HuH-7 (cell line): ENCODE measurements at places on chromosomes 3 and 15.

DNA sequence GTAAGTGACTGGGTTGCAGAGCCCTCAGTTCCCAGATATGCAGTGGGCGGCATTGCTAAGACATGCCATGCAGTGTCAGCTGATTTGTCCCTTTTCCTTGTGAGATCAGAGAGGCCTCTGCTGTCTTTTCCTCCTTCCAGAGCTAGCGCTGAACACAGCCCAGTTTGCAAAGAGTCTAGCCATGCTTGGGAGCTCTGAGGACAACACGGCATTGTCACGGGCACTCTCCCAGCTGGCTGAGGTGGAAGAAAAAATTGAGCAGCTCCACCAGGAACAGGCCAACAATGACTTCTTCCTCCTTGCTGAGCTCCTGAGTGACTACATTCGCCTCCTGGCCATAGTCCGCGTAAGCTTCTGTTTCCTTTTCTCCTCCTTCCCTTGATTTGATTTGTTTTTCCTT lies 20.0 kb upstream of the SNX22 start:
- no peak for DNase-seq

- no peak for DNase-seq
These were observed 80.2 kb downstream of the LRRK1 start for GRCh38 chr15:100999369-100999768.

GRCh38 chr3:105351821-105352220 lies 14.9 kb upstream of the ALCAM start:
- DNase-seq = no peak

DNA sequence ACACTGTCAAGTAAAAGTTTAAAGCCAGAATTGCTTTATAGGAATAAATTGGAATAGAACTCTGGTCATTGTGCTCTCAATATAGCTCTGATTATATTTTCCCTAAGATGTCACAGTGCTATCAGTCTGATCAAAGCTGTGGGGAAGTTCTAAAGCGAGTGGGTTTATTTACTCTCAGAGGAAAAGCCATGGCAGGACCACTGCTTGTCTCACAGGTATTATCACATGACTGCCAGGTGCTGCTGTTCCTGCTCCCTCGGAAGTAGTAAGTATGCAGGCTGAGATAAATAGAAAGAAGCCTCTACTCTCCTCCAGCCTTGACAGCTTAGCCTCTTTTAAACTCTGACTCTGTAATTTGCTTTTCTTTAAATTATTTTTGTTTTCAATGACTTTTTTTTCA lies 49.1 kb upstream of the UTS2B start:
- no peak for DNase-seq

- no peak for DNase-seq
These were observed 20.7 kb downstream of the TEX9 start for GRCh38 chr15:56385908-56386307.

DNA sequence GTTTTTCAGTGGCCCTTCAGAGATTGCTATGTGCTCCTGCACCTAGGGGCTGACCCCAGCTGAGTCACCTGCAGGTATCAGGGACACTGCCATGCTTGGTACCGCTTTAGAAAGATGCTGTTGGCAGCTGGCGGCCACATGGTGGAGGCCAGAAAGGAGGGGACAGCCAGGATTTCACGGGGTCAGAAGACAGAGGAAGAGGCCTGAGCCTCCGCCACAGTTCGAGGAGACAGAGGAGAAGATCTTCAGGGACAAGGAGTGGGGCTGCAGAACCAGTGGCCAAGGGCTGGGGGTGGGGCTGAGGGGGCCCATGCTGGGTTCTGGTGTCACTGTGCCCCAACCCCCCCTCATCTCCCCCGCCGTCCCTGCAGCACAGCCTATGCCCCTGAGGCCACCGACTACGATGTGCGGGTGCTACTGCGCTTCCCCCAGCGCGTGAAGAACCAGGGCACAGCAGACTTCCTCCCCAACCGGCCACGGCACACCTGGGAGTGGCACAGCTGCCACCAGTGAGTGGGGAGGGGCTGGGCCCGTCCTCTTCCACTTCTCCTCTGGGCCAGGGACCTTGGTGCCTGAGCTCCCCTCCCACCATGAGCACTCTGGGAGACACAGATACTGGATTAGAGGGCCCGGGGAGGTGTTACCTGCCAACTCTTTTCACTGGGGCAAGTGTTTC lies 19.9 kb downstream of the LOXL1 start:
- DNase-seq = no peak

DNA sequence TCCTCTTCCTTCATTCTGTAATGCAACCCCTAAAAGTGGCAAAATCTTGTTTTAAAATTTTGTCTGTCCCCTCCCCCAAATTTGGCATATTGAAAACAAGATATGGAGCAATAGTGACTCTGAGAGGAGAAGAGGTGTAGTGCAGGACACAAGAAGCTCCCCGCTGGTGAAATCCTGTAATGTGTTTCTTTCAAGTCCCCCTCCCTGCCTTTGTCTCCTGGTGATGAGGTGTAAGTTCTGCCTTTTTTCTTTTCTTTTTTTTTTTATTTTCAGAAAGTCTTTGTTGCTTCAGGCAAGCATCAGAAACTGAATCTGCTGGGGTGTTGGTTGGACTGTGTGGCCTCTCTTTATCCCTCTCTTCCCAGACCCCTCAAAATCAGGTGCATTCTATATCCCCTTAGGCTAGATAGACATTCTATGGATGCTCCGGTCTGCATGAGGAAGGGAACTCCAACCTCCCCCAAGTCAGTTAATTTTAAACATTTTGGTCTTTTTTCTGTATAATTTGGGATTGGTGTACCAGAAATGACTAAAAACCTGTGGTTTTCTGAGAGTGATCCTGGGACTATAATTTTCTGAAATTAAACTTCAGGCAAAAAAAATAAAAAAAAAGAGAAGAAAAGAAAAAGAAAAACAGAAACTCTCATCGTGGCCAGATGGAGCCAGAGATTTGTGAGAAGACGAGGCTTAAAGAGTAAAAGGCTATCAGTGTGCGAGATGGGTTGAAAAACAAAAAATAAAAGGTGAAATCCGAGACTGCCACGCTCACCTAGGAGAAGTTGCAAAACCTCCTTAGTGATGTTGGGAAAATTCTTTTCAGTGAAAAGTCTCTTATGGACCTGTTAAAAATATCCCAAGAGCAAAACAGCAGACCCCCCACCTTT lies 21.4 kb downstream of the ACKR2 start:
- no peak for DNase-seq

GRCh38 chr15:98121536-98121935 lies 161.0 kb downstream of the ARRDC4 start:
- DNase-seq = no peak

GRCh38 chr15:85318048-85318731 lies 62.2 kb upstream of the AKAP13 start:
- DNase-seq = peak; percentile 30

DNA sequence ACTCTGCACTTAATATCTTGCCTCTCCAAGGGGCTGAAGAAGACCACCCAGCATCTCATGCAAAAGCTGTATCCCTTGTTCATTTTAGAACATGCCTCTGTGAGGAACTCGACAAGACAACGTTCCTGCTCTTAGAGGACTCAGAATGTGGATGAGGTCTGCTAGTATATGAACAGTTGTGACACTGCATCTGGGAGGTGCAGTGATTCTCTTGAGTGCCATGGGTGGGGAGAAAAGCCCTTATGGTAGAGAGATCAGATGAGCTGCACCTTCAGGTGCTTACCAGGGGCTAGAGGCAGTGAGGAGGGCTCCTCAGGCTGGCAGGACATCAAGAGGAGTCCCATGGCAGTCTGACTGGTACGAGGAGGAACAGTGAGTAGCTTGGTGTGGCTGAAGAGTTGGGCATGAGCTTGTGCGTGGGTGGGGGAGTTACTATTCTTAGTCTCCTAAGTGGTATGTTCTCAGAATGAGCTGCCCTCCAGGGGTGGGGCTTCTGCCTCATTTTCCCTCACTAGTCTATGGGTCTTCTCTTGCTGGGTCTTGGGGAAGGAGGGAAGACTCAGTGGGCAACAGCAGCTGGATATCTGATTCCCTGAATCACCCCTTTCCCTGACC lies 56.7 kb upstream of the ATP2B2 start:
- no peak for DNase-seq

- no peak for DNase-seq
These were observed 72.9 kb upstream of the MNS1 start for GRCh38 chr15:56537881-56538280.

DNA sequence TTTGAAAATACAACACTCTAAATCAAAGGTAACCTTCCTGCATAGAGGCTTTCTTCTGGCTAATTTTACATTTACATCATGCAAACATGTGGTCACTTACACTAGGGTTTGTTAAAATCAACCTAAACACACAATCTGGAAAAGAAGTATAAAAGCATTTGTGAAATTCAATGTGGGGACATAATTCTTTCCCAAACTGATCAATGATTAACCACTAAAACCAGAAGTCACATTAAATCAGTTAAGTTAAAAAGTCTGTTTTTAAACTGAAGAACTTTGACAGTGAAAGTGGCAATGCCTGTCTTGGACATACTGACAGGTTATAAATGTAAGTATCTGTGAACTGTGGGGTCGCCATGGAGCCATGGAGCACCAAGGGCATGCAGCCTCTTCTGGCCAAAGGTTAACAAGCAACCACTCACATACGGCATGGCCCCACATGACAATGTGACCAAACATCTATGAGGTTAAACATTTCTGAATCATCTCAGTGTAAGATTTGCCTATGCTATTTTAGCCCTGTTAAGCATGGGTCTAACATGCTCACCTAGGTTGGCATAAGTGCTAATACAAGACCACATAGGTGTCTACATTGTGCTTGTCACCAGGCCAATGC lies 278.2 kb downstream of the CTNNB1 start:
- peak; percentile 20 for DNase-seq

DNA sequence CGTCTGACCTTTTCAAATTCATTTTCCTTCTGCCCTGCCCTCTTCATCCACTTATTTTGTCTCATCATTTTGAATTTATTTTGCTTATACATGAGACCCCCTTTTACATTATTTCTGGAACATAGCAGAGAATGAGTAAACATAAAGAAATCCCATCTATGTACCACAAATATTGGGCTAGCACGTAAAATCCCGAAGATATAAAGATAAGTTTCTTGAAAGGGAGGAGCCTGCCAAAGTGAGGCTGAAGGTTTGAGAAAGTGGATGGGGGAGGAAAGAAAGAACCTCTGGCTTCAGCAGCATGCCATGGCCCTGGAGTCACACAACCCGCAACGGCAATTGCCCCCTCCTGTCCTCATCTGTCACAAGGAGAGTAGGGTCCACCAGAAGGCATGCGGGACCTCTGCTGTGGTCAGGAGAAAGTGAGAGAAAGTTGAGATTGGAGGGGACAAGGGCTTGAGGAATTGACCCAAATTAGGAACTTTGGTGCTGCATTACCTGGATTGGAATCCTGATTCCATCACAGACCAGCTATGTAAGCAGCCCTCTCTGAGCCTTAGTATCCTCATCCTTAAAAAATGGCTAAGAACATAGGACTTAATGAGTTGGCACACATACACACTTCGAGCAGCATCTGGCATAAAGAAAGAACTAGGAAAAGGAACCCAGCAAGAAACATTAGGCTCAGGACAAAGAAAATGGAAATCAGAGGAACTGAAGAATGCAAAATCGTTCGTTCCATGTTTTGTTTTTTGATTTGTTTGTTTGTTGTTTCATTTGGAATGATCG lies 53.7 kb upstream of the GYG1 start:
- no peak for DNase-seq

DNA sequence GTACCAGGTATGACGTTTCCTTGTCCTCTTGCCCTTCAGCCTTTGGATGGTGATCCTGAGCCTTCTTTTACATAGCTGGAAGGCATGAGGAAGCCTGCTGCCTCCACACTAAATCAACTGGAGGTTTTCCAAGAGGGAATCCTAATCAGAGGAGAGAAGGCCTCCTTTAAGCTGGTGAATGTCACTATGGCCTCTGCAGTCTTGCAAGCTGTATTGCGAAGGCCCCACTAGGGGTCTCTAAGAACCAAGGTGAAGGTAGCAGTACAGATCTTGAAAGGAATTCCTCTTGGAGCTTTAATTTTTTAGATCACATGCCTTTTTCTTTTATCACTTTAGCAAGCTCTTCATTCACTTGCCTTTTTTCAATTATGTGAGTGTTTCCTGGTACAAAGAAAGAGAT lies 119.2 kb downstream of the GHSR start:
- DNase-seq = no peak

DNA sequence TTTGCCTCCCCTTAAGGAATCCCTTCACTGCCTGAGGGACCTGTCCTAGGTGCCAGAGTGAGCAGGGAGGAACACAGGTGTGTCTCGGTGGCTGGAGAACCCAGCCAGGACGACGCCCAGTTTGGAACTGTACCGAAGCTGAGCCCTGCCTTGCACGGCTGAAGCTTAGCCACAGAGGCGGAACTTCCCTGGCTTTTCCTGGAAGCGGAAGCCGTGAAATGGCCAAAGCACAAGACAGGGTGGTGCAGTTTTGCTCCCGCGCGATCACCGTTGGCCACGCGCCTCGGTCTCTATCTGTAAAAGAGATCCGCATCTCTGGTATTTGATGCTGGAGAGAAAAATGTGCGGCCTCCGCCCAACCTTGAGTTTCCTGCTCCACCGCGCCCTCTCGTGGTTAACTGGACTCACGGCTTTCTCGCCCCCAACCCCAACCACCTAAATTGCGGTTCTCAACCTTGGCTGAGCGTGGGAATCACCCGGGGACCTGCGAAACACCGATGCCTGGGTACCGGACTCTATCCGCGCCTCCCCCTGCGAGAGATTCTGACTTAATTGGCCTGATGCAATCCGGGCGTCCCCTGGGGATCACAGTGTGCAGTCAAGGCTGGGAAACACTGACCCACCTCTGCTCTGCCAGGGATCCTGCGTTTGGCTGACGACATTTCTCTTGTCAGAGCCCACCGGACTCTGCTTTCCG lies 70.7 kb upstream of the ABHD2 start:
- DNase-seq = peak; percentile 83

GRCh38 chr15:57772223-57772957 lies 65.9 kb downstream of the POLR2M start:
- no peak for DNase-seq

GRCh38 chr3:191321019-191321767 lies 8.0 kb upstream of the CCDC50 start:
- DNase-seq = peak; percentile 45

GRCh38 chr15:42329992-42330391 lies 29.3 kb upstream of the CAPN3 start:
- no peak for DNase-seq

DNA sequence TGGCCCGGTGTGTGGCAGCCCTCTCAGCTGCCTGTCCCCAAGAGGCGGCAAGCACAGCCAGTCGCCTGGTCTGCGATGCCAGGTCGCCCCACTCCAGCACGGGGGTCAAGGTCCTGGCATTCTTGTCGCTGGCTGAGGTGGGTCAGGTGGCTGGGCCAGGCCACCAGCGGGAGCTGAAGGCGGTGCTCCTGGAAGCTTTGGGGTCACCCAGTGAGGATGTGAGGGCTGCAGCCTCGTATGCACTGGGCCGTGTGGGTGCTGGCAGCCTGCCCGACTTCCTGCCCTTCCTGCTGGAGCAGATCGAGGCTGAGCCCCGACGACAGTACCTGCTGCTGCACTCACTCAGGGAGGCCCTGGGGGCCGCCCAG lies 20.8 kb downstream of the CAND2 start:
- no peak for DNase-seq

GRCh38 chr3:23079976-23080375 lies 123.2 kb upstream of the UBE2E2 start:
- no peak for DNase-seq

- no peak for DNase-seq
These were observed 29.4 kb downstream of the MRAS start for GRCh38 chr3:138377804-138378203.
